ENCODE measurements at places on chromosomes 13 and 19.

DNA sequence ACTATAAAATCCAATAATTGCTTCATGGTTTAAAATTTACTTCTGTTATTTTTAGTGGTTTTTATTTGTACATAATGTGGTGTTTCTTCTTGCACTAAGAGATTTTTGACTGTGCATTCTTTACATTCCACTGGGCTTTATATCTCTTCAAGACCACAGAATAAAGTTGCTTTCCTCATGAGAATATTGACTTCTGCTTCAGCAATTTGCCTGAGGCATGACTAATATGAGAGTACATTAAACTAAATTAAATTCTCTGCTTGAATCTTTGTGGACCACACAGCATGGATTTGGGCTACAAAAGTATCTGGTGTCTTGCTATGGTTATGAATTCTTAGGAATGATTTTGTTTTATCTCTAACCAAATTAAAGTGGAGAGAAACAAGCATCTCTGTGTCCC lies 1463.4 kb upstream of the PCDH20 start:
- no peak for DNase-seq

GRCh38 chr19:6092329-6093286 lies 17.7 kb downstream of the RFX2 start:
- DNase-seq, result peak; percentile 83

GRCh38 chr19:55109527-55110291 lies 7.7 kb downstream of the PPP1R12C start:
- DNase-seq, result no peak

DNA sequence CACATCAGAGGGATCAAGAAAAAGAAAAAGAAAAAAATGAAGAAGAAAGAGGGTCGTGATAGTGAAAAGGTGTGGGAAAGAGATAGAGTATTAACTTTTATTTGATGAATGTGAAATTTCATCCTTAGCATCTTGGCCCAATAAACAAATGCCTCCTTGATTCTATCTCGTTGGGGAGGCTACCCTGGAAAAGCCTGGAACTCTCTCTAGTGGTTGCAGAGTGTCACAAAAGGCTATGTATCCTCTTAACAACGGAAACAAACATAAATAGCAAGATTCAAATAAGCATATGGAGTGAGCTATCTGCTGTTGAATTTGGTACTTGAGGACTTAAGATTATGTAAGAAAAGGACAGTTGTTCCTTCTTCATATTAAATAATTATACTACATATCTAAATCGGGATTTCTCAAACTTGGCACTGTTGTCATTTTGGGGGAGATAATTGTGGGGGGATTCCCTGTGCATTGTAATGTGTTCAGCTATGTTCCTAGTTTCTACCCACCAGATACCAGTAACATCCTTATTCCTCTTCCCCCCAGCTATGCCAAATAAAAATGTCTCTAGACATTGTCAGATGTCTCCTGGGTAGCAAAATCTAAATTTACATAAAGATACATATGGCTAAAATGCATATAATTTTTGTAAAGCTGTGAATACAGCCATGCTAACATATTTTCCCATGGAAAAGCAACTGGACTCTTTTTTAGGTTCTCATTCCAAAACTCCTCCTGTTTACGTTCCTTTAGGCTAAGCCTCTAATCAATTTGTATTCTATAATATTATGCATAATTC lies 557.2 kb downstream of the DCT start:
- no peak for DNase-seq

DNA sequence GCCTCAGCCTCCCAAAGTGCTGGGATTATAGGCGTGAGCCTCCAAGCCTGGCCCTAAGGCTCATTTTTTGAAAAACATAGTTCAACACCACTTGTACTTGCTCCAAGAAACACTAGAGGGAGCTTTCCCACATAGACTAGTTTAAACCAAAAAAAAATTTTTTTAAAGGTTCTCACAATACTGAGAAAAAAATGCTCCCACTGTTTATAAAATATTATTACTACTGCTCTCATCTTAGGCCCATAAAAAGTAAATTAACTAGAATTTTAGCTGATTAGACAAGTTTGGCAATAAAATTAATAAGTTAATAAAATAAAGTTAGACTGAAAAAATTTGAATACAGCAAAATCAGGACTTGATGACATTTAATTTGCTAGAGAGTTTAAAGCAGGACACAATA lies 109.5 kb downstream of the TBC1D4 start:
- peak; percentile 70 for DNase-seq

DNA sequence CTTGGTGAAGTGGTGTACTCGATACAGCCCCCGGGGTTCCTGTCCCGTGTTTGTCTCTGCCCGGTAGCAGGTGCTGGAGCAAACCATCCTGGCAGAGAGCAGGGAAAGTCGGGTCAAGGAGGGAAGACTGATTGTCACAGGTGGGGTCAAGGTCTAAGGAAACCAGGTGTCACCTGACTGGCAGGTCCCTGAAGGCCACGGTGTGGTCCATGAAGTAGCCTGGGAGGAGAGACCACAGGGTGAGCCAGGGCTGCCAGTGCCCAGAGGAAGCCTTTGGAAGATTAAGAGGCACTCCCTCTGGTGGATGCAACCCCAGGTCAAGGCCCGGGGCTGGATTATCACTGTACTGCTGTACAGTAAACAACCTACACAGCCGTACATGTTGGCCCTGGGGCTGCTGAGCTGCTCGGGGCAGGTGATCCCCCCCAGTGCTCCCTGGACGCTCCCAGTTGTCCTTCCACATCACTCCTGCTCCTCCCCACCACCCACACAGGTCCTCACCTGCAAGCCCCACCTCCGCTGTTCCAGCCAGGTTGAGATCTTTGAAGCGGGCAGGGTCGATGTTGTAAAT lies 6.0 kb upstream of the CCER2 start:
- DNase-seq, result no peak

DNA sequence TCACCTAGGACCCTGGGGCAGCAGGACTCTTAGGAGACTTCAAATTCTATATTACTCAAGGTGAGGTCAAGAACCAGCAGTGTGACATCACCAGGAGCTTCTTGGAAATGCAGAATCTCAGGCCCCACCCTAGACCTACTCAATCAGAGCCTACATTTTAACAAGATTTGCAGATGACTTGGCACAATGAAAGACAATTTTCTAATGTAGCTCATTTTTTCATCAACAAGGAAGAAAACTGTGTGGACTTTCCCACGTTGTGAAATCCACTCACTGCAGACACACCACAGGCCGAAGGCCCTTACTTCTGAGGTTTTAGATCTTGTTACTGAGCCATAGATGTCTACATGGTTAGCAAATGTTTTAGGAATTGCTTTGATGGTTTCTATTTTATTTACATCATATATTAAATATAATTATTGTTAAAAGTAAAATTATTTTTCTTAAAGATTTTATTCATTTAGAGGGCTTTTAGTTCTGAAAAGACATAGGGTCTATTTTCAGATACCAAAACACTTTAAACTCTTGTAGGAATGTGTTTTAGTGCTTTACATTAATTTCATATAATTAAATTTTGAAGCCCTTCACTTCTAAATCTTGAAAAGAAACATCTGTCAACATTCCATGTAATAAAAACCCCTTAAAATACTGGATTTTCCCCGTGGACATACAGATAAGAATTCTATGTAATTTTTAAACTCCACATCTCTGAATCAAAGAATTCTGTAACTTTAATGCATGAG lies 18.5 kb upstream of the STARD13 start:
- no peak for DNase-seq

DNA sequence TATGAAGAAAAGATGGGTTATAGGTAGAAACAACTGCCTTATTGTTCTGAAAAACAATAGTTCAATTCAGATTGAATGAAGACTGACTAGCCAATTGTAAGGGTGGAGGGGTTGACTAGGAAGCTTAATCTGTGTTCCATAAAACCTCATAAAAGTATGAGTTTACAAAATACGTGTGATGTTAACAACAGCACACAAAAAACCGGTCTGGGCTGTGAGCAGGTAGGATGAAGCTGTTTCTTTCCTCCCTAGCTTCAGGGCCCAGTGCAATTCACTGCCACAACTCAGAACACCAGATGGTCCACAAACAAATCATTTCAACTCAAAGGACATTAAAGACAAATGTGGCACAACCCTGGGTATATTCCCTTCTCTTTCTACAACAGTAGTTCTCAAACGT lies 3.2 kb downstream of the OXGR1 start:
- no peak for DNase-seq

DNA sequence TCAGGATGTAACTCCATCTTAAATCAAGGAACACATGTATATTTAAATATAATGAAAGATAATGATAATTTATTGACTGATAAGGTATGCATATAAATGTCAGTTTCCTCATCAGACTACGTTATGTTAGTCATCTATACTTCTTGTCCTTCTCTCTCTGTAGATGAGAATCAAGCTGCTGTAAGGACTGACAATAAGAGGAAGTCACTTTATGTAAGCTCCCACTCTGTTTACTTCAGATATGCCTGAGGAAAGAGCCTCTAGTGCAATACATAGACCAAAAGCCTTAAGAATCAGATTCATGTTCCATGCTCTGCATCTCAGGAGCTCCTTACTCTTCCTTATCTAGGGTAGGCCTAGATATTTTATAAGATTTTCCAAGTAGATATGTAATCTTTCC lies 9.6 kb upstream of the SLITRK6 start:
- no peak for DNase-seq

DNA sequence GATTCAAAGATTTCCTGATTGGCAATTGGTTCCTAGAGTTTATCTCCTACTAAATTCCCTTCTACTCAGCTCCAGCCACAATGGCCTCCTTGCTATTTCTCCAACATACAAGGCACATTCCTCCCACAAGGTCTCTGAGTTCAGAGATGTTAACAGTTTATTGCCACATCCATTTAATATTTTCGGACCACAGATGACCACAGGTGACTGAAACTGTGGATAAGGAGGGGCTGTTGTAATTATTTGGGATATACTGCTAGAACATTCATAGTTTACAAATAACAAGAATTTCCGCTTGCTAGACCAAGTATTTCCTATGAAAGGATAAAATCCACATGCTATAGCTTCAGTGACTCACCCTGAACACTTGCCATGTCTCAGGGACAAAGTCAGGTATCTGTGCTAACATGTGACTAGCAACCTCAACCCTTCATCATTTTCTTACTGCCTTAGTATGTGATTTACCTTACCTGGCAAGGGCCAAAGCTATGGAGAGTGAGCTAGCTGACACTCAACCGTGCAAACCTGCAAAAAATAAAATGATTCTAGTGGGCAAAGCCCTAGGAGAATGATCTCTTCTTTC lies 117.7 kb downstream of the TBC1D4 start:
- no peak for DNase-seq

DNA sequence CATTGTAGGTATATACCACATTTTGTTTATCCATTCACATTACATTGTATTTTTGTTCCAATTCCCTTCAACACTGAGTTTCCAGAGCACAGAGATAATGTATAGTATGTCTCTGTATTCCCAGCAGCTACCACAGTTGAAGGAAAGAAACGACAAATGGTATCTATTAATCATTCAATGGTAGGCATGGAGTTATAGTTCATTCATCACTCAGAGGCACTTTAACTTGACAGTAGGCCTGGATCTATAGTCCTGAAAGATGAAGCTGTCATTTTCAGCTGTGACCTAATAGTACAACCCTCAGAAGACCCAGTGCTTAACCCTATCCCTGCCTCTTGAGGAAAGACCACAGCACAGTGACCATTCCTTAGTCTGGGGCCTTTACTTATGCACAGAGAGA lies 163.0 kb upstream of the TMTC4 start:
- DNase-seq, result no peak

- DNase-seq, result no peak
Measured at GRCh38 chr19:5011476-5012238, 42.7 kb downstream of the KDM4B start.

DNA sequence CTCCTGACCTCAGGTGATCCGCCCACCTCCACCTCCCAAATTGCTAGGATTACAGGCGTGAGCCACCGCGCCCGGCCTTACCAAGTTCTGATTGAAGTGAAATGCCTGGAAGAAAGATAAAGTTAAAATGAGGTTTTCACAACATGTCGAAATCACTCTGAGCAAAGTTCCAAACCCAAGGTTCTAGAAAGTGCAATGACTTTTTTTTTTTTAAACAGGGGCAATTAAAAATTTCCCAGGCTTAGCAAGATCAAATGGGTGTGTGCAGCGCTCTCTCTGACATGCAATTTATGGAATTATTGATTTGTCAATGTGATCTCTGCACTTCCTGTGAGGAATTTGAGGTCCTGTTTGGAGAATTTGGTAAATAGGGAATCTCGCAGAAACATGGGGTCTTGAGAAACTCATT lies 12.8 kb upstream of the MAP2K2 start:
- no peak for DNase-seq

- no peak for DNase-seq
Measured at GRCh38 chr13:48908381-48909055, 67.2 kb upstream of the FNDC3A start.

- DNase-seq, result no peak
Measured at GRCh38 chr19:5086725-5087439, 118.0 kb downstream of the KDM4B start.

DNA sequence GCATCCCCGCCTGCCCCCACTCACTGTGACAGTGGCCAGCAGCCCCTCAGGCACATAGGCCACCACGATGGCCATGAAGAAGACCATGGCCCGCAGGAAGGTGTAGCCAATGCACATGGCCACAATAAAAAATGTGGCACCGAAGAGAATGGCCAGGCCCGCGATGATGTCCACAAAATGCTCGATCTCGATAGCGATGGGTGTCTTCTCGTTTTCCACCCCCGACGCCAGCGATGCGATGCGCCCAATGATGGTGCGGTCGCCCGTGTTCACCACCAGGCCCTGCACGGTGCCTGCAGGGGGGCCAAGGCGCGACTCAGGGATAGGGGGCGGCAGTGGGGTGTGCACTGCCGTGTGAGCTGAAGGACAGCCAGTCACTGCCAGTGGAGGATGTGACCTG lies 3.7 kb downstream of the ATP4A start:
- no peak for DNase-seq

DNA sequence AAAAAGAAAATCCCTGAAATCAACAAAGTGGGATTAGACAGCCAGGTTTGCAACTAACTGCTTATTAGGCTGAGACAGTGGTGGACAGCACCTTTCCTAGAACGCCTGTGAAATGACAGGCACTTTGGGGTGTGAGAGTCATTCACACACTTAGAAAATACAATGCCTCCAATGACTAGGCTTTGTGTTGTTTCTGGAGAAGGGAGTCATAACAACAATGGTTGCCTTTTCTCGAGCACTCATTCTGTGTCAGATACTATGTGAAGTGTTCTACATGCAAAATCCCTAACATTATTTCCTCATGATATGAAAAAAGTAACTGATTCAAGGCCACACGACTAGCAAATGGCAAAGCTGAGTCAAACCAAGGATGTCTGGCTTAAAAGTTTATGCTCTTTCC lies 41.2 kb downstream of the SACS start:
- no peak for DNase-seq

DNA sequence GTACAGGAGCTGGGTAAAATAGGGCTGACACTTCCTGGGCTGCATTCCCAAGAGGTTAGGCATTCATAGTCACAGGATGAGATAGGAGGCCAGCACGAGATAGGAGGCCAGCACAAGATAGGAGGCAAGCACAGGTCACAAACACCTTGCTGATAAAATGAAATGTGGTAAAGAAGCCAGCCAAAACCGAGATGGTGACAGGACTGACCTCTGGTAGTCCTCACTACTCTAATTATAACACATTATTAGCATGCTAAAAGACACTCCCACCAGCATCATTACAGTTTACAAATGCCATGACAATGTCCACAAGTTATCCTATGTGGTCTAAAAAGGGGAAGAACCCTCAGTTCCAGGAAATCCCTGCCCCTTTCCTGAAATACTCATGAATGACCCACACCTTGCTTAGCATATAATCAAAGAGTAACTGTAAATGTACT lies 20.9 kb upstream of the IGSF23 start:
- DNase-seq, result peak; percentile 45

- no peak for DNase-seq
Measured at GRCh38 chr13:41053384-41053826, 7.9 kb upstream of the WBP4 start.

- DNase-seq, result no peak
Measured at GRCh38 chr19:10815007-10815536, 20.9 kb downstream of the TMED1 start.

All from LoVo (cell line).